ENCODE measurements at places on chromosomes 1 and 21.
A peak's percentile ranks its signal among the peaks of the same experiment; 100 is the strongest.

GRCh38 chr1:109090196-109091077, at the start of gene TMEM167B:
TSS of gene TMEM167B (plus strand) at chr1:109090764. CDS start at chr1:109090873, 109 bp downstream.
- DNase-seq: peak; percentile 89

DNA sequence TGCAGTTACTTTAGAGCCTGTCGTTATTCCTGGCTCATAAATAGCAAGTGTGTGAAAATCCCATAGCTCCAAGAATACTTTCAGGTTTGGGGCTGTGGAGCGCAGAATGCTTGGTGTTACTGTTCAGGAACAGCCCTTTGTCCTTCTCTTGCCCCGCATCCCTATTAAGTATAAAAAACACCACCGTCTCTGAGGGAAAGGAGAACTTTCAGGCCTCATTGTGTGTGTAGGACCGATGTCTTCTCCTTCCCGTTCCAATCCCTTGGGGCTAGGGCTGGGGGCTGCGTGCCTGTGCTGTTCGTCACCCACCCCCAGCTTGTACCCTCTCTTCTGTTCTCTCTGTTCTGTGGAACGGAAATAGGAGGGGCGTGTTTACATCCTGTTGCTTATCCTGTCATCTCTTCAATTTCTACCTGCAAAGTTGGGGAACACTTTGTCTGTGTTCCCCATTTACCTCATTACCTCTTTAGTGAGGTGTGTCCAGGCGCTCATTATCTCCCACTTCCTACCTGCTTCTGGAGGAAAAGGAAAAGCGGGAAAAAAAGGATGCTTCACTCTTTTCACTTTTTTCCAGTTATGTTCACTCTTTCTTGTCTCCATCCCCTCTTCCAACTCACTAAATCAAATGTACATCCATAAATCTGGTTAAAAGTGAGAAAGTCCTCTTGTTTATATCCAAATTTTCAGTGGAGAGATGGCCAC, 788 bp upstream of the TXNIP start:
- peak; percentile 64 for DNase-seq

DNA sequence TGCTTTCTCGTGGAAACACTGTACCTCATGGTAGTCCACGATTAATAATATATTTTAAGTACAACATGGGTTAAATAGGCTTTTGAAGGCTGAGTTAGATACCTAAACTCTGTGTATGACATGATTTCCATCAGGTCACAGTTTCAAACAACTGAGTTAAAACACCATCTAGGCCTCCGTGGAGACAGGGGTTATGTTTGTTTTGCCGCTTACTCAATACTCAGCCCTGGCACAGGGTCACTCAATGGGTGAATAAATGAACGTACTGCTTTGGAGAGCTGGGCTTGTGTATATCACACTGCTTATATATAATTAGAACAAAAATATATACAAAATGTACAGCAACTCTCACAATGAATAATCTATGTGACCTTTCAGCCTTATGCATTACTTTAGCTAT, 72.5 kb downstream of the PLPPR5 start:
- no peak for DNase-seq

DNA sequence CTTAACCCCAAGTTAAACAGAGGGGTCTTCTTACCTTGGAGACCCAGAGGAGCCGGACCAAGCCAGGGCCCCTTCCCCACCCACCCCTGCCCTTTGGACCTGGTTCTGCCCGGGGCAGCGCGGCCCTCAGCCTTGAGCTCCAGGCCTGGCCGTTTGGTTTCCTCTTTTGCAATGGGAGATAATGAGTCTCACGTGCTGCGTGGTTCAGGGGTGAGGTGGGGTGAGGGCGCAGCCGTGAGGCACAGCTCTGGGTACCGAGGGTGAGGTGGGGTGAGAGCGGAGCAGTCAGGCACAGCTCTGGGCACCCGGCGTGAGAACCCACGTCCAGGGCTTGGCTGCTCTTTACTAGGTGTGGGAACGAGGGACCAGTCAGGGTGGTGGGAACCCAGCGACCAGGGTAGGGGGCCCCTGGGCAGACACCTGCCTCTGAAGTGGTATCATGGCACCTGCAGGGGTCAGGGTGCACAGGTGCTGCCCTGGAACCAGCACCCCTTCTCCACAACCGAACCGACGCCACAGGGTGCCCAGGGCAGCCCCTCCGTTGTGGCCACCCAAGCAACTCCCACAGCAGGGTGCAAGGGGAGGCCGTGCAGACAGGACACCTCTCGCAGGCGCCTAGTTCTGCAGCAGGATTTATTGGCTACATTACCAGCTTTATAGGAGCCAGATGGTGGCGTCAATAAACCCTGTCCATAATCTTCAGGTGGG, 182.2 kb downstream of the PRDM16 start:
- no peak for DNase-seq

GRCh38 chr1:67682659-67683197, 2.3 kb upstream of the GADD45A start:
- DNase-seq: no peak

DNA sequence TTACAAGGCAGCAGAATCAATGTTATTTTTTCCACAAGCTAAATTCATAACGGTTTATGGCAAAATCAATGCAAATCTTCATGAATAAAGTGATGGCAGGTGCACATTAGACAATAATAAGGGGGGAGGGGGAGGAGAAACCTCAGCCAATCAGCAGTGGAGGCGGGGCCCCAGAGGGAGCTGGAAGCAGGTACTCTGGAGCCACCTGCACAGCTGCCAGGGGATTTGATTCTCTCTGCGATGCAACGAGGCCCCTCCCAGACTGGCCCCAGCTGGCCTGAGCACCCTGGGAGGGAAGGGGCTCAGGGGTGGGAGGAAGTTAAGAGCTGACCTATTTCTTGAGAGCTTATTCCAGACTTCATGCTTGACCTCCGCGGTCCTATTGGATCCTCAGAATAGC, 127.8 kb upstream of the IGSF21 start:
- DNase-seq: no peak

- DNase-seq: peak; percentile 23
Measured at GRCh38 chr1:5992814-5993555, 760 bp upstream of the NPHP4 start.

GRCh38 chr21:39952265-39952664, 85.0 kb downstream of the PCP4 start:
- DNase-seq: no peak

DNA sequence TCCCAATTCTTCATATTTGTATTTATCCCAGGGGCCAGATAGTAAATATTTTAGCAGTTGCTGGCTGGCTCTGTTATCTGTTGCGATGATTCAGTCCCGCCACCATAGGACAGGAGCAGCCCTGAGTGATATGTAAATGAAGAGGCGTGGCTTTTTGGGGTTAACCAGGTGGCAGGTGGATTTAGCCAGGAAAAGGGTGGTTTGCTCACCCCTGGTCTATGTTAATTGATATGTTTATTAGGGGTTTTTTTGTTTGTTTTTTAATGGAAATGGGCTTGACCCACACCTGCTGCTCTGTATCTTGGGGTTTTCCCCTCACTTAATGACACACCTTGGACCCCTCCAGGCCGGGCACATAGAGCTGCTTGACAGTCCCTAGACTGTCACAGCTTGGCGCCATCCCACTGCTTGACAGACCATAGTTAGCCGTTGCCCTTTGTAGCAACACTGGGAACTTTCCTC, 62.8 kb downstream of the PIK3CD start:
- peak; percentile 49 for DNase-seq

GRCh38 chr1:64472805-64473204, 2.9 kb downstream of the CACHD1 start:
- DNase-seq: no peak

DNA sequence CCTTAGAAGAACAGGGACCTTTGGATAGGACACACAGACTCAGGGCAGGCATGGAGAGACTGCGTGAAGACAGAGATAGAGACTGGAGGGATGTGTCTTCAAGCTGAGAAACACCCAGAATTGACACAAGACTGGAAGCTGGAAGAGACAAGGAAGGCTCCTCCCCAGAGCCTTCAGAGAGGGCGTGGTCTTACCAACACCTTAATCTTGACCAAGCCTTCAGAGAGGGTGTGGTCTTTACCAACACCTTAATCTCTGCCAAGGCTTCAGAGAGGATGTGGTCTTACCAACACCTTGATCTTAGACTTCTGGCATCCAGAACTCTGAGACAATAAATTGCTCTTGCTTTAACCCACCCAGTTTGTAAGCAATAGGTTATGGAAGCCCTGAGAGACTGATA, 481.4 kb upstream of the VAMP3 start:
- DNase-seq: no peak

DNA sequence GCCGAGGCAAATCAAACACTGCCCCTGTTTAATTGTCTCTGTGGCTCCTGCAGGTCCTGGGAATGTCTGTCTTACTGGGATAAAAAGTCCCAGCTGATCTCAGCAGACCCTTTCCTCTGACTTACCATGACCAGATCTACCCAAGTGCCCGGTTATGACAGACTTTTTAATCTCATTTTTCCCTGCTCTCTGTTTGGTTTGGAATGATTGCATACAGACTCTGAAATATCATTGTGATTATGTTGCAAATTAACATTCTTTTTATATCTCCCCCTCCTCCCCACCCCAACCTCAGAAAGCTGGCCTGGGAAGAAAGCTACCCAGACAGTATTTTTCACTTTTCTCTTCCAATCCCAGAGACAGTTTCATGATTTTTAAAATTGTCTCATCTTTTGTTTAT, 16.3 kb downstream of the RAB7B start:
- no peak for DNase-seq

GRCh38 chr21:15775981-15776380, 46.2 kb downstream of the USP25 start:
- DNase-seq: no peak

DNA sequence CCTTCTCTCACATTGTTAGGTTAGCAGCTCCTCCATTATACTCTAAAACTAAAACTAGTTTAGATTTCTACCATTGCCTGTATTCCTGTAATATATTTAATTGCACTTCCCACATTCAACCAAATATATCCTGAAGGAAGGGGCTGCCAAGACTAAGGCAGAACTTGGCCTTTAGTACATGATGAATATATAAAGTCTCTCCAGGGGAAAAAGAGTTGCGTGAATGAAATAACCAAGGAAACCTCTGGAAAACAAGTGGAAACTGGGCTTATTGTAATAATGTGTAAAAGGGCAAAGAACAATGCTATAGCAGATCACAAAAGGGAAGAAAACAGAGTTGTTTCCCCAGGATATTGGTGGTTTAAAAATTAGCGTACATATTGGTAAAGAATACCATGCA, 1012.5 kb upstream of the PRMT6 start:
- no peak for DNase-seq

DNA sequence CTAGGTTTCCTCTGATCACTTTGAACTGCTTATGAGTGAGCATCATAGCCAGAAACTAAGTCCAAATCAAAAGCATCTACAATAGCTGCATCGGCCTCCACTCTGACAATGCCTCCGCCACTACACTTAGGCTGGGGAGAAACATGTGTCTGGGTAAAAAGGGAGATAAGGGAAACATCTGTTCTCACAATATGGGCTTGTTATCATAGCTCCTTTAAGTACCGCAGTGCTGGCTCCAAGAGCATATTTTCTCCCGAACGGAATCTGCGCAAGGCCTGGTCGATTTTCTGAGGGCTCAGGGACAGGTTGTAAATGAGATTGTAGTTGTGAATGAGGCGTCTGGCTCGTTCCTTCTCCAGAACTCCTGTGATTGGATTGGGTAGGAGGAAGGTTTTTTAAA, 63.9 kb upstream of the CYP2J2 start:
- DNase-seq: no peak

DNA sequence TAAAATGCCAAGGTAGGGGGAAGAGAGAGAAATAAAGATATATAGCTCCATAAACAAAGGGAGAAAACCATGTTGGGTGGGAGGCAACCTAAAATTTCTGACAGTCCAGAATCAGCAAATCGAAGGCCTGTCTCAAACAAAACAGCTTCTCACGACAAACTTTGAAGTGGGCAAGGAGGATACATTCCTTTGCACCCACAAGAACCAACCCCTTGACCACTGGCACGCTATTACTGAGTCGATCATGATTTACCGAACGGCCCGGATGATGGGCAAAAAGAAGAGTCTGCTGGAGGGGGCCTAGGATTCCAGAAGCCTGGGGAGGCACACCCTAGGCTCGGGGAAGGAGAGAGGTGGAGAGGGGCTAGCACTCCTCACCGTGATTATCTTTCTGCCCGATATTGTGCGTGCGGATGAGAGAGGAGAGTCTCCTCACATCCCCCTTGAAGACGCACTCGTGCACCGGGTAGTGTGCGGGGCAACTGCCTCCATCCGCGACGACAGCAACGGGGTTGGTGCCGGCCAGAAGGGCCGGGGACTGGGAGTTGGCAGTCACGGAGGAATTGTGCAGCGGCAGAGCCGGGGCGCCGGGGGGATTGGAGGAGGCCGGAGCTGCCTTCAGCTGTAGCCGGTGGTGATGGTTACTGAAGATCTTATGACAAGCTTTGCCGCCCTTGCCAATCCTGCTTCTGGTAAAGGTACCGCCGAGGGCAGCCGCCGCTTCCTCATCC, 756 bp downstream of the ANKRD13C start:
- peak; percentile 45 for DNase-seq

DNA sequence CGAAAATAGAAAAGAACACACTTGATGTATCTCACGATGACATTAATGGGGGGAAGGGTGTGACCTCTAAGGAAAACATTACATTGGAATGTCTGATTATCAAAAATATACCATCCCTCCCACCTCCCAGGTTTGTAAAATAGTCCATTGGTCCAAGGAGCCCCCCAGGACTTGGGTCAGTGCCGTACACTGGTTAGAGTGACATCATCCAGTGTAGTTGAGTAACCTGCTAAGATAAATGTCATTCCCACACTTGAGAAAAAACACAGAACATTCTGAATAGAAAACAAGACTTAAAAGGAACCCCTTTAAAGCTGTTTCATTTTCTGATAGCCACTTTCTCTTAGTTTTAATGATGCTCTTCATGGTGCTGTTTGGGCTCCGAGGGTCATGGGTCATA, 15.2 kb downstream of the DDX20 start:
- no peak for DNase-seq

DNA sequence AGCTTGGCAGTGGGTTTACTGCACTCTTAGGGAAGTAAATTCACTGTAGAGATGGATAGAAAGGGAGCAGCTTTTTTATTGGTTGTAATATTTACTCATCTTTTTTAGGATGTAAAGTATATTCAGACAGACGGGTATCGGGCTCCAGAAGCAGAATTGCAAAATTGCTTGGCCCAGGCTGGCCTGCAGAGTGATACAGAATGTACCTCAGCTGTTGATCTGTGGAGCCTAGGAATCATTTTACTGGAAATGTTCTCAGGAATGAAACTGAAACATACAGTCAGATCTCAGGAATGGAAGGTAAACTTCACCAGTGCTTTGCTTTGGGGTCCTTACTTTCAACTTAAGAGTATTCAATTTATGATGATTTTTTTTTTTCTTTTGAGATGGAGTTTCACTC, 3.2 kb downstream of the UHMK1 start:
- no peak for DNase-seq

DNA sequence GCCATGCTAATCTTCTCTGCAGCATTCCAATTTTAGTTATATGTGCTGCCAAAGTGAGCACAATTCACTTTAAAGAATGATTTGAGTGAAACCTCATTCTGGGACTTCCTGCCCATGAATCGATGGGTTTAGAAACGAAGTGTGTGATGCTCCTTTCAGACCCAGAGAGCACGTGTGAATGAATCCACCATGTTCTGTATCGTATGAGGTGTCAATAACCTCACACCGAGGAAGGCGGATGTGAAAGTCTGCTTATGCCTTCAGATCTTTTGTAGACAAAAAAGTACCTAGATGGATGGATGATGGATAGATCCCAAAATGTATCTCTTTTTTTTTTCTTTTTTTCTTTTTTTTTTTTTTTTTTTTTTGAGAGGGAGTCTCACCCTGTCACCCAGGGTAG, 13.8 kb downstream of the UBASH3A start:
- peak; percentile 30 for DNase-seq
